CD4-positive, alpha-beta T cell treated with Interleukin-15 for 1 hour (primary cell): ENCODE measurements at places on chromosomes 11 and 22.

DNA sequence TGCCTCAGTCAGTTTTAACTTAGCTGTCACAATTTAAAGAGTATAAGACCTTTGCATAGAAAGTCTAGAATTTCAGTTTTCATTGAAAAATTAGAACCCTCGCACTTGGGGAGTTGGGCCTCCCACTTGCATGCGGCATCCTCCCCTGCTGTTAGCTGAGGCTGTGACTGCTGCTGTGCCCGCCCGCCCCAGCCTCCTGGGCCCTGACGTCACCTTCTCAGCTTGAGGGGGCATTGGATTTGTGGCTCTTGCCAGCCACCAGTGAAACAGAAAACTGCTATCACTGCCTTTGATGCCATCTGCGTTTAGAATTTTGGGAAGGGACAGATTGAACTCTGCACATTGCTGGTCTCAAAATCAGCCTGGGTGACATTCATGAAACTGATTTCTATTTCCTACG, 108.7 kb downstream of the CTTN start:
- no peak for DNase-seq

DNA sequence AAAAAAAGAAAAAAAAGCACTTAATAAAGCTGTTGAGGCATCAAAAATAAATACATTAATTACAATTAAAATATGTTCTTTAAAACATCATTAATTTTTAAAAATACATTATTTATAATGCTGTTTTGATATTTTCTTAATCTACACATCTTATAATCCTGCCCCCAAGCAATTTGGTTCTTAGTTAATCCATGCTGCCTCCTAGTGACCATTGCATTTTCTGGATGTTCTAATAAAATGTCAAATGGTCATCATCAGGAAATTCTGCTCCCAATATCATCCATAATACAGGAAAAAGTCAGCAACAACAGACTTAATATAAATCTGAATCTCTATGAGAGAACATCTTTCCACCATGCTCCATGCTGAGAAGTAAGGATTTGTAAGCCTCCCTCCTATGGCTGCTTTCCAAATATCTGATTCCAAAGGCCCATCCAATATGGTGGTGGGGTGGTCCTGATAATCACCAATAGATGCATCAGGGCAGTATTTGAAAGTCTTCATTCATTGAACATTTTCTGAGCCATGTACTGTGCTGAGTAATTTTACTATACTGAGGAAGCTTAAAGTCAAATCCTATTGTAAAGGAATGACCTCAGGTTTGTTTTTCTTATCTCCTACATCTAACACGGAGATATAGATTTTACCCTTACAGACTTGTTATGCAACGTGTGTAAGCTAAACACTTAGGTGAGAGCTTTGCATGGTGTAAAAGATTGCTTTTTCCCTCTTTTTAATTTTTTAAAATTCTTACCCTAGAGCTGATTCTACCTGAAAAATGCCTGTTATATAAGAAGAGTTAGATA, 124.7 kb upstream of the BMAL1 start:
- DNase-seq, result no peak

DNA sequence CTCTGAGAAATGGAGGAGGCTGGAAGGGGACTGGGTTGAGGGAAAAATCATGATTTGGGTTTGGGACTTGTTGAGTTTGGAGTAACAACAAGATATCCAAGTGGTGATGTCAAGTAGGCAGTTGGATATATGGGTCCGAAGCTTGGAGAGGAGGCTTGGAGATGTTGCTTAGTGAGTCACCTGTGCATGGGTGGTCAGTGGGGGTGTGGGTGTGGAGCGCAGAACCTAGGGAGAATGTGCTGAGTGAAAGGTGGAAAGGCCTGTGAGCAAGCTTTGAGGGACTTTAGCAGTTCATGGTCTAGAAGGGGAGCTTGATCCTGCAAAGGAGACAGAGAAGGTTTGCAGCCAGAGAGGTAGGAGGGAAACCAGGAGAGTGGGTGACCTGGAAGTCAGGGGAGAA, 38.2 kb downstream of the PRDM11 start:
- no peak for DNase-seq

- no peak for DNase-seq
Measured at GRCh38 chr11:5608808-5609207, 12.4 kb downstream of the TRIM6 start.

DNA sequence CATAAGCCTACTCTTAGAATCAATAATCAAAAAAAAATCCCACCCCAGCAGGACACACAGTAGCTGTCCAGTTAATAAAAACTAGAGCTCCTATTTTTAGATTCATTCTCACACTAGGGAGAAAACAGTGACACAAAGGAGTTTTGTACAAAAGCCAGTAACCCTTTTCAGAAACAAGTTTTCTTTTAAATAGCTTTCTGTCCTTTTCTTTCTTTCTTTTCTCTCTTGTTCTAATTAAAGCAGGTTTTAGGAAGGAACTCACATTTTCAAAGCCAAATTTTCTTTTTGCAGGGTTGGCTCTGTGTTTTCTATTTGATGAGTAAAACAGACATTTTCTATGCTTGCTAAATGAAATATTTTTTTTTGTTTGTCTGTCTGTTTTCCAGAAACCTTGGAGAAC, 1390.7 kb downstream of the FAM181B start:
- DNase-seq, result no peak

DNA sequence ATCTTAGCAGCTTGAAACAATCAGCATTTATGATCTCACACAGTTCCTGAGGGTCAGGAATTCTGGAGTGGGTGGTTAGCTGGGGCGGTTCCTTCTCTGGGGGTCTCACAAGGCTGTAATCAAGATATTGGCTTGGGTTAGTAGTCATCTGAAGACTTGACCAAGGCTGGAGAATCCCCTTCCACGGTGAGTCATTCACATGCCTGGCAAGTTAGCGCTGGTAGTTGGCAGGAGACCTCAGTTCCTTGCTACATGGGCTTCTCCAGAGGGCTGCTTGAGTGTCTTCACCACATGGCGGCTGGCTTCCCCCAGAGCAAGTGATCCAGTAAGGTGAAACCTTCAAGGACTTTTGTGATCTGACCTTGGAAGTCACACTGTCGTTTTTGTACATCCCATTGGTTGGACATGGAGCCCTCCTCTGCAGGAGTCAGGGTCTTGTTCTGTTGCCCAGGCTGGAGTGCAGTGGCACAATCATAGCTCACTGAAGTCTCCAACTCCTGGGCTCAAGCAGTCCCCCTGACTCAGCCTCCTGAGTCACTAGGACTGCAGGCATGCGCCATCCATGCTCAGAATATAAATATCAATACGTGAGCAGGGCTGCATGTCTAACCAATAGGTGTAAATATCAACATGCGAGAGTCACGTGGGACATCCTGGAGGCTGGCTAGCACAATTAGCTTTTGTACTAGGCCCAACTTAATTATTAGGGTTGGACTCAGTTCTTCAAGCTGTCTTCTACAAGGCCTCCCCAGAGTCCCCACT, 7.2 kb upstream of the NIPSNAP1 start:
- DNase-seq, result no peak

GRCh38 chr11:116137753-116138152, 633.5 kb upstream of the CADM1 start:
- DNase-seq, result no peak

GRCh38 chr22:23067023-23067650, 3.2 kb upstream of the GNAZ start:
- DNase-seq, result peak; percentile 12

- no peak for DNase-seq
Measured at GRCh38 chr11:11095831-11096723, 238.2 kb upstream of the ZBED5 start.

DNA sequence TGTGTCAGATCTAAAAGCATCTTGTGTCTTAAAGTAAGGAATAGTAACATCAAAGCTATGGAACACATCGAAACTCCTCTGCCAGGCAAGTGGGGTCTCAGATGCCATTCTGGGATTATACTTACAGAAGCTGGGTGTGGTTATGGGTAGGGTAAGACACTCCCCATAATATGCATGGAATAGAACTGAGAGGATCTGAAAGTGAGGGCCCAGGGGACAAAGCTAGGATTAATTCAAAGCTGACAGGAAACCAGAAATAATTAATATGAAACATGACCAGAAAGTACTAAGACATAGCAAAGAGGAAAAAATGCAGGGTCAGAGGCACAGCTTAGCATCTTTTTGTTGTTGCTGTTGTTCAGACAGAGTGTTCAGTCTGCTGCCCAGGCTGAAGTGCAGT, 40.2 kb upstream of the EED start:
- no peak for DNase-seq

- DNase-seq, result no peak
Measured at GRCh38 chr11:125079151-125079877, 16.2 kb downstream of the SLC37A2 start.

DNA sequence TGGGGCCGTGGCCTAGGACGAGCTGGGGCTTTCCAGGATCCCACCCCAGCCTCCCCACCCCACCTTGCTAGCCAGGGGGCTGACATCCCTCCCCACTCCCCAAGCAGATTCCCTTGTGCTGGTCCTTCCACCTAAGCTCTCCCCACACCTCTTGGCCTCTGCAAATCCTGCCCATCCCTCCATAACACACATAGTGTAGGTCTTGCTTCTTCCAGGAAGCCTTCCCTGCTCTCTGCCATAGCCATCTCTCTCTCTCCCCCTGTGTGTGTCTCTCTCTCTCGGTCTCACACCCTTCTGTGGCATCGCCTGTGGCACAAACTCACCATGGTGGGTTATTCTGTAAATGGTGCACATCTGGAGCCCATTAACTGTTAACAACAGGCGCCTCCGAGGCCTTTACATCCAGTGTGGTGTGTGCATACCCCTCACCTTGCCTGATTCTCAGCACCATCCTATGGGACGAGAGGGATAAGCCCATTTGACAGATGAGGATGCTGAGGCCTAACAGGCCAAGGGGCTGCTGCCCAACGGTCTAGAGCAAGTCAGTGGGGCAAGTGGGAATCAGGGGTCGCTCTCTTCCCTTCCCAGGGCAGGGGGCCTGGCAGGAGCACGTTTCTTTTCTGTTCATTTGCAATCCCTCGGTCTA, 22.2 kb upstream of the PICK1 start:
- no peak for DNase-seq

DNA sequence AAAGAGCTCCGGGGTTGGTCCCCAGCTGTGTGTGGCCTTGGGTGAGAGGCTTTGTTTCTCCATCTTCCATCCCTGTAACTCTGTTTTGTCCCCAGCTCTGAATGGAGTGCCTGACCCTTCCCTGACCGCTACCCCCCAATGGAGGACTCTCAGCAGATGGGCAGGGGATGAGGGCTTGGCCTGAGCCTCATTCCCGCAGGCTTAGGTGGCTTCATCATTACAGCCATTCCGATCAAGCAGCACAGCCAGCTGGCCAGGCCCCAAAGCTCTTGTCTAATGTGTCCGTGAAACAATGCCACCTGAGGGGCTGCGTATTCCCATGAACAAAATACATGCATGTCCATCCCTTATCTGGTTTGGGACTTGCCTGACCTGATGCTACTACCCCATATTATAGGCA, 3.9 kb upstream of the CDC42EP2 start:
- DNase-seq, result no peak

- no peak for DNase-seq
Measured at GRCh38 chr22:20966883-20967696, at the start of gene AIFM3. Gene AIFM3 (plus strand): TSS chr22:20967255. CDS start chr22:20967945, 690 bp downstream.

DNA sequence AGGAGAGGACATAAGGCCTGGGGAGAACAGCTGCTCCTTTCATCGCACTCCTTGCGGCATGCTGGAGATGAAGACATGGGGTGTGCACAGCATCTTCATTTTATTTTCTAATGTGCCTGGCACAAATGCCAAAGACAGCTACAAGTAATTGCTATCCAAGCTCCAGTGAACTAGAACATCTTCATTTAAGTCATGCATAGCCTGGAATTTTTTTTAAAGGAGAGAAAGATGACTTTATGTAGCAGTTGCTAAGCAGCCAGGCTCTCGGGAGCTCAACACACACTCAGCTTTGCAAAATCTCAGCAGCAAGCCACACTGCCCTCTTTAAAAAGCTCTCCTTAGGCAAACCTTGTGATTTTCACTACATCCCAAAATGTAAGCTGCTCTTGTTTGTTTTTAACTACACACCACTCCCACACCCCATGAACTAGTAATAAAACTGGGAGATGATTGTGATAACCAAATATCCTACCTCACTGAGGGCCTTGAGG, 164.5 kb upstream of the POU2AF2 start:
- no peak for DNase-seq

DNA sequence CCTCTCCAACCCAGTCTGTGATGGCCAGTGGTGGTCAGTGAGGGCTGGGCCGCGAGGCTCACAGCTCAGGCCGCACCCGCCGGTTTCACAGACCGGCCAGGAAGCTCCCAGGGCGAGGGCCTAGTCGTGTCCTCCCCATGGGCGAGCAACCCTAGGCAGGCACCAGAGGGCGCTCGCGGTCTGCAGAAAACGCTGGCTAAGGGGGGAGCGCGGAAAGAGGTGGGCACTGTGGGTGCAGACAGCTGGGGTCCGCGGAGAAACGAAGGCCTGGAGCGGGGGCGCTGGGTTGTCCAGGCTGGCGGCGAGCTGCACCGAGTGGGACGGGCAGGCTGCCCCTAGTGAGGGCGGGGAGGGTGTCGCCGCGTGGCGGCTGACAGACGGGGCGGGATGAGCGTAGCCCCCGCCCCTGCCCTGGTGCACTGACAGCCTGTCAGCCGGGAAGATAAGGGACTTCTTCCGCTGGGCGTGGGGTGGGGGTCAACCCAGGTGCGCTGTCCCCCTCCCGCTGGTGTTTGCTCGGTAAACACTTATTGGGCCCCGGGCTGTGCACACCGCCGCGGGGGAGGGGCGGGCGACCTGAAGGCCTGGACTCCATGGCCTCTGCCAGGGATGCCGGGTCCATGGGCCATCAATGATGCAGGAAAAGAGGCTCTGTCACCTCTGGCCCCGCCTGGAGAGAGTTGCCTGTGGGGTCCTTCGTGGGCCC, 7.5 kb downstream of the GP1BB start:
- peak; percentile 74 for DNase-seq

DNA sequence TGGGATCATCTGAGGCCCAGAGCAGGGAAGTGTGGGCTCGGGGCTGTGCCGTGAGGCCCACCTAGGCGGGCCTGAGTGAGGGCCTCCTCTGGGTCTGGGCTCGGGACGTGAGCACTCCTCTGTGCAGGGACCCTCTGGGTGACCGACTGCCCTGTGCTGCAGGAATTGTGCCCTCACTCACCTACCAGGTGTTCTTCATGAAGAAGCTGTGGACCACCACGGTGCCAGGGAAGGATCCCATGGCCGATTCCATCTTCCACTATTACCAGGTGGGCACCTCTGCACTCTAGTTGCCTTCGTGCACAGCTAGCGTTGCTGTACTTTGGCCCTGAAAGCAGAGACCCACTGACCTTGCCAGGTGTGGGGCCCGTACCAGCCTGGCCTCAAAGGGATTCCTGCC, 80.5 kb downstream of the MYO7A start:
- DNase-seq, result no peak

DNA sequence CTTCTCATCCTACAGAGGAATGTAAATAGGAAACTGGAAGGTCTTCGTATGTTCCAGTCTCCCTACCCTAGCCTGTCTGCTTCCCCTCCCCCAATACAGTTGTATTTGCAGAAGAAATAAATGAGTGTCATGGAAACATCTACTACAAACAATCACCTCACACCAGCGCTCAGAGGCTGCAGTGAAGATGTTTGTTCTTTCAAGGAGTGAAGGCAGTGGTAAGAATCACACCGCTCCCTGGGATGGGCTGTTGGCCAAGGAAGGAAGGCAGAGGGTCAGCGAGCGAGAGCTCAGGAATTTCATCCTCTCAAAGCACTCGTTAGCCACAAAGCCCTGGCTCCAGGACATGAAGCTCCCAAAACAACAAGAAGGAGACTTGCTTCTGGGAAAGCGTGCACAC, 1.1 kb upstream of the IGSF9B start:
- DNase-seq, result no peak
